ENCODE measurements at places on chromosomes 4 and X.

- DNase-seq: no peak
Measured at GRCh38 chr4:120685756-120686278, 236.7 kb downstream of the PRDM5 start.

DNA sequence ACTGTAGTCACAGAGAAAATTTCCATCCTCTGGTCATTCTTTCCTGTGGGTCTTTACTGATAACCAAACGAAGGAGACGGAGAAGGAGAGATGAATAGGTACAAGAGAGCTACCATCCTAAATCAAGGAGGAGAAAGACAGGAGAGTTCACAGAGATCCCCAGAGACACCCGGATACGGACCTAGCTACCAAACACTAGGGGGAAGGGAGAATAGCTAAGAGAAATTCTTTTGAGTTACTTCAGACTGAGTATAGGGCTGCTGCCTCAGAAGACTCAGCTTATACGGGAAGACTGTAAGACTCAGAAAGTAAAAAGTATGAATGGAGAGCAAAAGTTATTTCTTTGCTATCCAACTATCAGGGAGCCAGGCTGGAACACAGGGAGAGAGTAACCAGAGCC is 572.1 kb downstream of the C4orf33 start:
- no peak for DNase-seq

- peak; percentile 41 for DNase-seq
Measured at GRCh38 chrX:116317409-116317808, 119.0 kb upstream of the SLC6A14 start.

GRCh38 chr4:41625531-41625930 is 87.6 kb downstream of the LIMCH1 start:
- DNase-seq: no peak

GRCh38 chrX:108584617-108585211 is 145.1 kb downstream of the COL4A5 start:
- DNase-seq: peak; percentile 45

DNA sequence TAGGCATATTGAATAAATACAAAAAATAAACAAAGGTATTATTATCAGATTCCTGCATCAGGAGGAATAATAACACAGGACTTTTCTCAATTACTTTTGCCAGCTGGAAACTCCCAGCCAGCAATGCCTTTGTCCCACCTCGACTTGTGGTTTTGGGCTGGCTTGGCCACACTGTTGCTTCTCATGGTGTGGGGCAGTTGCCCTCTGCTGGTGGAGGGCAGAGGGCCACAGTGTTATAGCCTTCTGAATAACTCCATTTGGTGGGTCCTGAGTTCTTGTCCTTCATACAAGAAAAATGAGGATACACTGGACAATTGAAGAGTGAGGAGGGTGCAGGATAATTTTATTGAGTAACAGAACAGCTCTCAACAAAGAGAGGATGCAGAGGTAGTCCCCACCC is 1206.0 kb upstream of the ADGRL3 start:
- peak; percentile 5 for DNase-seq

- no peak for DNase-seq
Measured at GRCh38 chr4:52627876-52628275, 31.2 kb downstream of the USP46 start.

DNA sequence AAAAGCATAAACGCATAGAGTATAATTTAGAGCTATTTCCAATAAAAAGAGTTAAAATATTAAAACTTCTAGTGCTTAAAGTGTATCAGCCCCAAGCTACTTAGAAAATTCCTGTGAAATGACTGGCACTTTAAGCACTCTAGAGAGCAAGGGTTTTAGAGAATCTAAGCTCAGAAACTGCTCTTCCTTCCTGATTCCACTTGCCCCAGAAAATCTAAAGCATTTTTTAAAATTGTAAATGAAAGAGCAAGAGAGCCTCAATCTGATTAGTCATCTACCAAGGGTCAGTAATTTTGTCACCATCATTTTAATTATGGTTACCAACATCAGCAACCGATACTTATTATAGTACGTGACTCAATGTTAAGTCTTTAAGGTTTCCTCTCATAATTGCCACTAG is 25.0 kb downstream of the CTPS2 start:
- no peak for DNase-seq

DNA sequence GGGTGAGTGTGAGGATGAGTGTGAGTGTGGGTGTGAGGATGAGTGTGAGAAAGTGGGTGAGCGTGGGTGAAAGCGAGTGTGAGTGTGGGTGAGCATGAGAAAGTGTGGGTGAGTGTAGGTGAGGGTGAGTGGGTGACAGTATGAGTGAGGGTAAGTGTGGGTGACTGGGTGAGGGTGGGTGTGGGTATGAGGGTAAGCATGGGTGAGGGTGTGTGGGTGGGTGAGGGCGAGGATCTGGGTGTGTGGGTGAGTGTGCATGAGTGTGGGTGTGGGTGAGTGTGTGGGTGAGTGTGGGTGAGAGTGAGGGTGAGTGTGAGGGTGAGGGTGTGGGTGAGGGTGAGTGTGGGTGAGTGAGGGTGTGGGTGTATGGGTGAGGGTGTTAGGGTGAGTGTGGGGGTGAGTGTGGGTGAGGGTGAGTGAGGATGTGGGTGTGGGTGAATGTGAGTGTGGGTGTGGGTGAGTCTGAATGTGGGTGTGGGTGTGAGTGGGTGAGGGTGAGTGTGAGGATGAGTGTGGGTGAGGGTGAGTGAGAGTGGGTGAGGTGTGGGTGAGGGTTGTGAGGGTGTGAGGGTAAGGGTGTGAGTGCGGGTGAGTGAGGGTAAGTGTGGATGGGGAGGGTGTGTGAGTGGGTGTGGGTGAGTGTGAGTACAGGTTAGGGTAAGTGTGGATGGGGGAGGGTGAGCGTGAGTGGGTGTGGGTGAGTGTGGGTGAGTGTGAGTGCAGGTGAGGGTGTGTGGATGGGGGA is 48.9 kb downstream of the ING2 start:
- no peak for DNase-seq

All from OCI-M1 (cell line).